ENCODE measurements at places on chromosomes 3 and 15. TPM values are rescaled to one million over a fixed set of nuclear protein-coding genes. Genes with fewer than 3 reads are reported as not detected.

DNA sequence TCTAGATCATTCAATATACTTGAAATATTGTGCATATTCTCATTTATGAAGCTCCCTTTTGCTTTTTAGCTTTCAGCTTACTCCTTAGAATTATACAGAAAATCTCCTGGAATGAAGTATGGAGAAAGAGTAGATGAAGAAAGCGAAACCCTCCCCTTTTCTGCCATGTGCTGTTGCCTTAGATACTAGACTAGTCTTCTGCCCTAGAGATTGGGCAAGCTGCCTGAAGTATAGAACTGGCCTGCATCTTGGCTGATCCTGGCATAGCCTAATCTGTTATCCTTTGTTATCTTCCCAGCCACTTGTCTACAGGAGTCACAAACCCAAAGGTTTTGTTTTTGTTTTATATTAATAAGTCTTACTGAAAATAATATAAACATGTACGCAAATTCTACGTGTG is 138.8 kb downstream of the RBPMS2 start:
- H3K27me3 ChIP-seq = no peaks in the 10 kb centered on the region
- no peak for DNase-seq
- peaks cover 7% of the 10 kb centered on the region for H3K36me3 ChIP-seq
- H3K27ac ChIP-seq = peak overlapping the region; percentile 4

GRCh38 chr15:92930054-92930621 is 30.0 kb downstream of the CHD2 start:
- peak overlapping the region; percentile 21 for H3K27ac ChIP-seq
- peaks cover 44% of the 10 kb centered on the region for H3K36me3 ChIP-seq
- peaks cover 27% of the 10 kb centered on the region for H3K4me1 ChIP-seq
- DNase-seq = no peak
- no peak overlapping the region for H3K4me3 ChIP-seq
- no peaks in the 10 kb centered on the region for H3K27me3 ChIP-seq

DNA sequence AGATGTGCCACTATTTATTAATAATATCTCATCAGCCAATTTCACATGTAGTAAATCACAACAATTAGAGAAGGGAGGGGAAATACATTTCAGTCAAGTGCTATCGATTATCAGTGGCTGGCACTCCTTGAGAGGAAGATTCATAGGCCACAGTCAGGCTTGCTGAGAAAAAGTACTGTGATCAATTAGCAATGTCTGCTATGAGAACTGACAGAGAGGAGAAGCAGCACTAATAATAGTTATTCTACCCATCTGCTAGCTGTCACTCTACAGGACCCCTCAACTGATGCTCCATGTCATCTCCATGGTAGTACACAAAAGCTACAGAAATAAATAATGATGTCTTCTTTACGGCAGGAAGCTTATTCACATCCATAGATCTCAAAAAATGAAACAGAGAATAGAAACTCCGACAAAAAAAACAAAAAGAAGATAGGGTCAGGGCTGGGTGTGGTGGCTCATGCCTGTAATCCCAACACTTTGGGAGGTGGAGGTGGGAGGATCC is 351.3 kb downstream of the FOXP1 start:
- H3K4me3 ChIP-seq = no peak overlapping the region
- no peak for DNase-seq
- H3K27me3 ChIP-seq = no peaks in the 10 kb centered on the region
- peaks cover 14% of the 10 kb centered on the region for H3K4me1 ChIP-seq
- H3K36me3 ChIP-seq = no peaks in the 10 kb centered on the region

OR5AC2 gene
- not detected for total RNA-seq

ZPLD1 gene
- not detected for total RNA-seq

XCR1 gene
- total RNA-seq = not detected

AP3B2 gene
- 1.1 TPM for total RNA-seq

EXD1 gene
- total RNA-seq = not detected

LINGO1 gene
- not detected for total RNA-seq

GRCh38 chr3:166554023-166554422 is 716.8 kb upstream of the BCHE start:
- H3K27me3 ChIP-seq = no peaks in the 10 kb centered on the region
- H3K27ac ChIP-seq = no peak overlapping the region
- no peak for DNase-seq
- no peaks in the 10 kb centered on the region for H3K4me1 ChIP-seq
- H3K4me3 ChIP-seq = no peak overlapping the region
- peaks cover 9% of the 10 kb centered on the region for H3K36me3 ChIP-seq

DNA sequence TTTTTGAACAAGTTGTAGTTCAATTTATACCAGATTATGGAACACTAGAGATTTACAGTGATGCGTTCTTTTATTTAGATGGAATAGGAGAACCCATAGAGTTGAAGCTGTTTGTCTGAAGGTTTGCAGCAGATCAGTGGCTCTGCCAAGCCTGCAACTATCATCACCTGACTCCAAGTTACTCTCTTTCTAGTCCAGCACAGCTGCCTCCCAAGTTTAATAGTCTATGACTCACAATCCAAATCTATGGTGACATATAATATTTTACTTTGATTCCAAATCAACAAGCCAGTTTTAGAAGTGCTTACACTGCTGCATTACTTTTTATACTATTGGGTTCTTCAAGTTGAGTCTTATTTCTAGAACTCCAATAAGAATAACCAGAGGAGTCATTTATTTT is 400.4 kb downstream of the LPP start:
- no peak overlapping the region for H3K27ac ChIP-seq
- no peak overlapping the region for H3K4me3 ChIP-seq
- no peaks in the 10 kb centered on the region for H3K36me3 ChIP-seq
- peaks cover 24% of the 10 kb centered on the region for H3K4me1 ChIP-seq

- no peak overlapping the region for H3K4me3 ChIP-seq
- H3K36me3 ChIP-seq = no peaks in the 10 kb centered on the region
- no peak for DNase-seq
- H3K27me3 ChIP-seq = no peaks in the 10 kb centered on the region
These were observed 213.7 kb upstream of the GAP43 start for GRCh38 chr3:115409596-115409995.

- no peak for DNase-seq
- H3K27ac ChIP-seq = no peak overlapping the region
- H3K27me3 ChIP-seq = peaks cover 14% of the 10 kb centered on the region
- peaks cover 3% of the 10 kb centered on the region for H3K4me1 ChIP-seq
- H3K4me3 ChIP-seq = no peak overlapping the region
- H3K36me3 ChIP-seq = no peaks in the 10 kb centered on the region
These were observed 16.1 kb upstream of the GHSR start for GRCh38 chr3:172464306-172464705.

- peaks cover 61% of the 10 kb centered on the region for H3K36me3 ChIP-seq
- no peak overlapping the region for H3K27ac ChIP-seq
- H3K4me3 ChIP-seq = no peak overlapping the region
- no peaks in the 10 kb centered on the region for H3K4me1 ChIP-seq
These were observed 51.1 kb downstream of the CEP70 start for GRCh38 chr3:138542977-138543376.

DNA sequence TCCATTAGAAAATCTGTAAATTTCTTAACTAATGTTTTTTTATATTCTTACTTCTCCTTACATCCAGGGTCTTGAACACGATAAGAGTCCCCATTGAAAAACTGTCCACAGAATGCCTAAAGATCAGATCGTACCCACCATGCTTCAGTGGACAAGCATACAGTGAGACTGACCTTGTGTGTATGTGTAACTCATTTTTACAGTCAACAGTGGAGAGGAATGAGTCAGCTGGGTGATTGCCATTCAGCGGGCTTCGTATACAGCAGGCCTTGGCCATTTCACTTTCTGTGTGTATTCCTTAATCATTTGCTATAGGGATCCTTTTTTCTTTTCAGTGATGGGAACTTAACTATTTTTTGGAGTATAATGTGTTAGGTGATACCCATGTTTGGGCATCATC is 10.6 kb downstream of the PARP14 start:
- peaks cover 56% of the 10 kb centered on the region for H3K36me3 ChIP-seq
- H3K4me3 ChIP-seq = no peak overlapping the region
- H3K27ac ChIP-seq = no peak overlapping the region
- H3K27me3 ChIP-seq = no peaks in the 10 kb centered on the region
- DNase-seq = no peak

DNA sequence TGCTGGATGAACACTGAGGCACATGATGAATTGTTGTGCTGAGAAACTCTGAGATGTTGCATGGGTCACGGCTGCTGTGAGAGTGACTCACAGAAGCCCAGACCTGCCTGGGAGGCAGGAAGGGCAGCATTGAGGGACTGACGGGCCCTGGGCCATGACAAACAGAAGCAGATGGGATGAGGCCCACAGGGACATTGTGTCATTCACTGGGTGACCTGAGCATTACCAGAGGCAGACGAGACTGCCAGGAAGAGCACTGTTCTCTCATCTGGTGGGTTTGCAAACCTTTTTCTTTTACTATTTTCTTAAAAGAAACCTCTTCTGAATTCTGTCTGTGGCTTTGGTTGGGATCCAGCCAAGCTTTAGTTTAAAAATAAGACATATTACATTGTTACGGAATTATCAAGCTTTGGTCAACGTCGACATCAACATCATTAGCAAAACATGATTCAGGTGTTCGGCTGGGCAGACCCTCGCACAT is 67.8 kb downstream of the BDH1 start:
- no peak overlapping the region for H3K27ac ChIP-seq
- DNase-seq = no peak
- no peaks in the 10 kb centered on the region for H3K36me3 ChIP-seq
- H3K4me1 ChIP-seq = no peaks in the 10 kb centered on the region
- peaks cover 6% of the 10 kb centered on the region for H3K27me3 ChIP-seq
- H3K4me3 ChIP-seq = no peak overlapping the region

ALDH1L1 gene
- total RNA-seq = not detected

DNA sequence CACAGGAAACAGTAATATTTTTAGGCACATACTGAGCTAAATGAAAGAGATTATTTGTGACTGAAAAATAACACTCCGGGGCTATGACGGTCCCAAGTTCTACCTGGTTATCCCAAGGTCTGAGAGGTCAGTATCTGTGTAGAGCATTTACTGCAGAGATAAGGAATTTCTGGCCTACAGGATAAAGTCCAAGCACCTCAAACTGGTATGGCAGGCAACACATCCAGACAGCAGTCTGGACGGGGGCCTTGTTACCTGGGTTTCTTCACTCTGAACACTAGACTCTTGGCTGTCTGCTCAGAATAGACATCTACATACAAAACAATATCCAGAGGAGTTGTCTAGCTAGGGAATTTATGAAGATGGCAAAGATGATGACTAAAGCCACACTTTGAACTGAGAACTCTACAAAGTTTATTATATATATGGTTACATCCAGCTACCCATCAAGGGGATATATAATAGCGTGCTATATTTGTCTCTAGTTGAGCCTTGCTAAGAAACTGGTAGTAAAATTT is 42.0 kb upstream of the CLRN1 start:
- no peak for DNase-seq
- no peak overlapping the region for H3K4me3 ChIP-seq
- H3K36me3 ChIP-seq = no peaks in the 10 kb centered on the region

DPP8 gene
- total RNA-seq = 48.5 TPM

- no peak for DNase-seq
- H3K4me3 ChIP-seq = no peak overlapping the region
- peaks cover 12% of the 10 kb centered on the region for H3K4me1 ChIP-seq
- no peaks in the 10 kb centered on the region for H3K36me3 ChIP-seq
These were observed 31.4 kb downstream of the GTF2E1 start for GRCh38 chr3:120773932-120774331.

CFAP161 gene
- total RNA-seq = not detected

- H3K36me3 ChIP-seq = peaks cover 12% of the 10 kb centered on the region
- H3K4me3 ChIP-seq = no peak overlapping the region
- no peak overlapping the region for H3K27ac ChIP-seq
- DNase-seq = no peak
- H3K27me3 ChIP-seq = no peaks in the 10 kb centered on the region
These were observed 36.3 kb upstream of the SNX4 start for GRCh38 chr3:125556314-125556713.

- DNase-seq = no peak
- H3K36me3 ChIP-seq = no peaks in the 10 kb centered on the region
- H3K27ac ChIP-seq = no peak overlapping the region
- peaks cover 13% of the 10 kb centered on the region for H3K4me1 ChIP-seq
- H3K4me3 ChIP-seq = peak overlapping the region; percentile 90
These were observed 797 bp downstream of the MAP3K13 start for GRCh38 chr3:185363662-185364203.

SLC35G2 gene
- 2.1 TPM for total RNA-seq

CLRN1 gene
- not detected for total RNA-seq

ECE2 gene
- total RNA-seq = not detected

DNA sequence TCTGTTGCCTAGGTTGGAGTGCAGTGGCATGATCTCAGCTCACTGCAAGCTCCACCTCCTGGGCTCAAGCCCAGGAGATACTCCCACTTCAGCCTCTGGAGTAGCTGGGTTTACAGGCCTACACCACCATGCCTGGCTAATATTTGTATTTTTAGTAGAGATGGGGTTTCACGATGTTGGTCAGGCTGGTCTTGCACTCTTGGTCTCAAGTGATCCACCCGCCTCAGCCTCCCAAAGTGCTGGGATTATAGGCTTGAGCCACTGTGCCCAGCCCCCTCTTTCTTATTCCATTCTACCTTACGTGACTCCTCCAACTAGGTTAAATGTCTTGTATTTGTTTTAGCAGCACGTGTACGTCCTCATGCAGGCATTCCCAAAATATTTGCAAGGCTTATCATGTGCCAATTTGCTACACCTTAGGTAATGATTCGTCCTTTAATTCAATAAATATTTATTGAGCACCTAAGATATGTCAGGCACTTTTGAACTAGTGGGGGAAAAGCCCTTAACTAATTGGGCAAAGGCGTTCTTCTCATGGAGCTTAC is 14.9 kb upstream of the MAGI1 start:
- H3K4me3 ChIP-seq = no peak overlapping the region
- H3K27ac ChIP-seq = no peak overlapping the region
- H3K27me3 ChIP-seq = peaks cover 14% of the 10 kb centered on the region
- no peaks in the 10 kb centered on the region for H3K36me3 ChIP-seq
- H3K4me1 ChIP-seq = no peaks in the 10 kb centered on the region

DNA sequence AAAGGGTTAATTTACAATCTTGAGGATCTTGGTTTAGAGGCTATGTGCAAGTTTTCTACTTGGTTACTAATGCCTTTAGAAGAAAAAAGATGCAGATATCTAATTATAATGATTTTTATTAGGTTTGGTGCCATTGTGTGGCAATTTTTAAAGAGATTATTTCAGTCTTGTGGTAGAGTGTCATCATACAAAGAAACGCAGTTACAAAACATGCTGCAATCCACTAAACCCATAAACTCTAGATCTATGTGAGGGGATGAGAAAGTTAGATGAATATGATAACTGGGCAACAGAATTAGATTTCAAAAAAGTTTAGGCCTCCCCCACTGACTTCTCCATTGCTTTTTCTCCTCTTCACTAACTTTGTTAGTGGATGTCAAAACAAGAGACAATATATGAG is 106.0 kb downstream of the ARPP21 start:
- no peak for DNase-seq
- no peaks in the 10 kb centered on the region for H3K4me1 ChIP-seq
- H3K27me3 ChIP-seq = no peaks in the 10 kb centered on the region
- H3K4me3 ChIP-seq = no peak overlapping the region
- H3K27ac ChIP-seq = no peak overlapping the region
- H3K36me3 ChIP-seq = no peaks in the 10 kb centered on the region

ATP13A5 gene
- total RNA-seq = not detected

SLC2A2 gene
- total RNA-seq = not detected

THAP10 gene
- 0.59 TPM for total RNA-seq

P2RY1 gene
- 2.3 TPM for total RNA-seq

NMNAT3 gene
- total RNA-seq = 5.0 TPM
